ENCODE measurements at places on chromosomes 12 and 14. TPM values are rescaled to one million over a fixed set of nuclear protein-coding genes. Genes with fewer than 3 reads are reported as not detected.
A peak's percentile ranks its signal among the peaks of the same experiment; 100 is the strongest.

The DNAJC22 gene
- total RNA-seq: 1.6 TPM

The ST8SIA1 gene
- 4.6 TPM for total RNA-seq

The KLRC2 gene
- total RNA-seq: not detected

The EFS gene
- 10.8 TPM for total RNA-seq

The LTA4H gene
- total RNA-seq: 68.1 TPM

The ATXN3 gene
- 30.2 TPM for total RNA-seq

The NPFF gene
- not detected for total RNA-seq

The SMCO2 gene
- not detected for total RNA-seq

The RBP5 gene
- total RNA-seq: not detected

The AQP2 gene
- not detected for total RNA-seq

The OVCH1 gene
- 0.27 TPM for total RNA-seq

The SIRT4 gene
- 3.6 TPM for total RNA-seq

GRCh38 chr12:68435816-68436215 is 103.7 kb upstream of the MDM1 start:
- DNase-seq: no peak

- DNase-seq: no peak
Measured at GRCh38 chr12:99055299-99055698, 410.2 kb downstream of the APAF1 start.

DNA sequence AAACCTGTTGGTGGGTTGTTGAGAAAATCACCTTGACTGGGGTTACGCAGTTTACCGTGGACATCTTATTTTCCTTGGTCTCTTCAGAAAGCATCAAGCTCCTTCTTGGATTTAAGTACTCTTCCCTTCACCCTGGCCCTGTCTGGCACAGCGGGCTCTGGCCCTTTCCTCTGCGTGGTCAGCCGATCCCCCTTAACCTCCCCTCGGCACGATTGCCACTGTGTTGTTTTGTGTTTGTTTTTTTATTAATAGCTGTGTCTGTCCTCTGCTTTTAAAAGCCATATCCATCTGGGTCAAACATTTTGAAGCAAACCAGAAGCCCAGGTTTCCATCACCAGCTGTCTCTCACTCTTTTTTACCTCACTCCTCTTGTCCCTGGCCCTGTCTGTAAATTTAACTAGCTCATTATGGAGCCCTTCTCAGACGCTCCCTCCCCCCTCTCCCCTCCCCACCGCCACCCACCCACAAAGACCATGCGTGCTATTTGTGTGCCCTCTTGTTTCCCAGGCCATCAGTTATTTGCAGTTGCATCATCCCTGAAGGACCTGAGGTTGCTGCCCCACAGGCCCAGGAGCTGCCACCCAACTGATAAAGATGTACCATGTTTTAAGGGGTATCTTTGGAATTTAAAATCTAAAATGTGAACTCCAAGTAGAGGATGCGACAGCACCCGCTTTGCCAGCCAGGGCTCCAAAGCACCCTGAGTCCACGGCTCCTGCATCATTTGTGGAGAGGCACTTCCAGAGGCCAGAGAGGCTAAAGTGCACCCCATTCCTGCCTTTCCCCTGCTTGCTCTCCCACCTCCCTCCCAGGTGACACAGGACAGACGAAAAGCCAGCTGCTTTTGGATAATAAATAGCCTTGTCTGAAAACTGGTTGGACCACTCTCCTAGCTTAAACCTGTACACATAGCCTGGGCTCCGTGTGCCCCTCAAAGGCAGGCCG is 3.9 kb downstream of the BCL11B start:
- DNase-seq: no peak

DNA sequence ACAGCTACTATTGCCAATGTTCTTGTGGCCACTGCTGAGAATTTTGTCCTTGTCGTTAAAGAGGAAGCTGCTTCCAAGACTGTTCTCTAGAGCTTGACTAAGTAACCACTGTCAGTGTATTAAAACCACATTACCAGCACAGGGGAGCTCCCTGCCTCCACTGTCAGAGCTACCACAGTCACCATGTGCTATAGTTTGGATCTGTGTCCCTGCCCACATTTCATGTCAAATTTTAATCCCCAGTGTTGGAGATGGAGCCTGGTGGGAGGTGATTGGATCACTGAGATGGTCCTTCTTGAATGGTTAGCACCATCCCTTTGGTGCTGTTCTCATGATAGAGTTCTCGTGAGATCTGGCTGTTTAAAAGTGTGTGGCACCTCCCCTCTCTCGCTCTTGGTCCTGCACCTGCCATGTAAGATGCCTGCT is 23.2 kb upstream of the RAP1B start:
- DNase-seq: no peak

DNA sequence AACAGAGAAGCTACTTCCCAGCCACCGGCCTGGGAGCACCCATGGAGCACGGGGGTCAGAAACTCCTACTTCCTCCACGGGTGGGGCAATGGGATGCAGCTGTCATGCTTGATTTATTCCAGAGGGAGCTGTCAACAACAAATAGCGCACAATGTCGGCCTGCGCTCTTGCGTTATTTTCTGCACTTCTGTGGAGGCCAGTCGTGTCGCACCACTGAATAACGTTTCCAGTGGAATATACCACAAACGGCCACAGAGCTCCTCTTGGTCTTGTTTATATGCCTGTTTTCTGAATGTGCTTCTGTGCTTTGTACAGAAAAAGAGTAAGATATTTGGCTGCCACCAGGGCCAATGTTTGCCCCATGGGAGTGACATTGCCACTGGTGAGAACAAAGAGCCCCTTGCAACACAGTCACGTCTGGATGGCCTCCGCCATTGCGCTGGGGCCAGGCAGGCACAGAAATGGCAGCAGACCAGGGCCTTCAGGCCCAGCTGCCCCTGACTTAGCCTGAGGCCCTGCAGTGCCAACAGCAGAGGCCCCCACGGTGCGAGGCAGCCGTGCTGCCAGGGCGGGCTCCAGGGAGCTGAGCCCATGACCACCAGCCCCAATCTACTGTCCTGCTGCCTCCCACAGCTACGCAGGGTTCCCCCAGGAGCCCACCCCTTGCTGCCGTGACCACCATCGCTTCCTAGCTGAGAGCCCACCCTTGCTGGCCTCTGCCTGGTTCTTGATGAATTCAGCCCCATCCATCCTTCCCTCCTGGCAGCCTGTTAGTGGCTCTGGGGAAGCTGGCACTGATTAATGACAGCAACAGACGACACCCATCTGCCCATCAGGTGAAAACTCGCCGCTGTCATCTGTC is 28.9 kb upstream of the TMEM179 start:
- no peak for DNase-seq

DNA sequence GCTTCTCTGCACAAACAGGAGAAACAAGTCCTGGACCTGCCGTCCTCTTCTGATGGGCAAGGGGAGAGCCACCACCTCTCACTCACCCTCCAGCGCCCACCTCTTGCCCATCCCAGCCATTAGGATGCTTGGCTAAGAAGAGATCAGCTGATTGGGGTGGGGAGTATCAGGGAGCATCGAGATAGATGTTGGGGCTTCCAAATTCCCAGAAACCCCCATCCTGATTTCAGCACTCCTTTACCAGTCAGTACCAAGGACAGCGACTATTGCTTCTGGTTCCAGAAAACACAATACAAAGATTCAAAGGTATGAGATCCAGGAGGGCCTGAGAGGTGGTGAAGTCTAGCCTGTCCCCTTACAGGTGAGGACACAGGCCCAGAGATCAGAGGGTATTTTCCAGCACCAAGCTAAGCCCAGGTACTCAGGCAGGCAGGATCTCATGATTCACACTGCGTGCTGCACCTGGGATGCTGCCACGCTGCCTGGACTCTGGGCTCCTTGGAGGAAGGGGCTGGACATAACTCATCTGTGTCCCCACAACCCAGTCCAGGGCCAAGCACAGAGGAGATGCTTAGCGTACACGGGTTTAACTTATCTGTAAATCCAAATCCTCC is 76.6 kb downstream of the TUNAR start:
- peak; percentile 4 for DNase-seq

- peak; percentile 87 for DNase-seq
Measured at GRCh38 chr14:76937181-76938091, 91.1 kb downstream of the IRF2BPL start.

GRCh38 chr14:77923131-77923936 is 123.4 kb downstream of the ADCK1 start:
- DNase-seq: no peak

GRCh38 chr12:122096591-122097149 is 18.1 kb downstream of the MLXIP start:
- DNase-seq: peak; percentile 42

GRCh38 chr14:70472253-70473159 is 20.5 kb downstream of the ADAM21 start:
- DNase-seq: no peak

- peak; percentile 4 for DNase-seq
Measured at GRCh38 chr14:64919618-64920017, 5.4 kb downstream of the CHURC1 start.

- no peak for DNase-seq
Measured at GRCh38 chr14:20372796-20373195, 29.4 kb downstream of the PARP2 start.

- peak; percentile 79 for DNase-seq
Measured at GRCh38 chr12:1093166-1093751, 102.2 kb downstream of the ERC1 start.

DNA sequence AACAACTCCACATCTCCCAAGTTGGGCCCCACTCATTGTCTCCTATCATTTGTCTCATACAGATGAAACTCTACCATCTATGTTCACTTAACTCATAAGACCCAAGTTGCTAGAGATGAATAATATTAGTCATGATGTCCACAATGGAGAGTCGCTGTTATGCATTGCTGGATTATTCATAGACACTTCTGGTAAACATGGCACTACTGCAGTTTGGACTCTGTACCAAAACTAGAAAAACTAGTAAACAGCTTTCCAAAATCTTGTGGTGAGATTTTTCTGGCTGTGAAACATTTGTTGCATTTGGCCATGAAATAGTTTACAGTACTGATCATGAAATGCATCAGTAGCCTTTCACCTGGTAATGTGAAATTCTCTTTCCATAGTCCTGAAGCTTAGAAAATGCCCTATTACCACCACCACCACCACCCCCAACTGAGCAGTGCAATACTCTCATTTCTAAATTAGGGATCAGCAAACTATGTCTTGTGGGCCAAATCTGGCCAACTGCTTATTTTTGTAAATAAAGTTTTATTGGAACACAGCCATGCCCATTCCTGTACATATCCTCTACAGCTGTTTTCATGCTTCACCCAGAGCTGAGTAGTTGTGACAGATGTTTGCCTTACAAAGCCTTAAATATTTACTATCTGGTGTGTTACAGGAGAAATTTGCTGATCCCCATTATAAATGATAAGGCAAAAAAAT is 236.5 kb downstream of the DPF3 start:
- no peak for DNase-seq

DNA sequence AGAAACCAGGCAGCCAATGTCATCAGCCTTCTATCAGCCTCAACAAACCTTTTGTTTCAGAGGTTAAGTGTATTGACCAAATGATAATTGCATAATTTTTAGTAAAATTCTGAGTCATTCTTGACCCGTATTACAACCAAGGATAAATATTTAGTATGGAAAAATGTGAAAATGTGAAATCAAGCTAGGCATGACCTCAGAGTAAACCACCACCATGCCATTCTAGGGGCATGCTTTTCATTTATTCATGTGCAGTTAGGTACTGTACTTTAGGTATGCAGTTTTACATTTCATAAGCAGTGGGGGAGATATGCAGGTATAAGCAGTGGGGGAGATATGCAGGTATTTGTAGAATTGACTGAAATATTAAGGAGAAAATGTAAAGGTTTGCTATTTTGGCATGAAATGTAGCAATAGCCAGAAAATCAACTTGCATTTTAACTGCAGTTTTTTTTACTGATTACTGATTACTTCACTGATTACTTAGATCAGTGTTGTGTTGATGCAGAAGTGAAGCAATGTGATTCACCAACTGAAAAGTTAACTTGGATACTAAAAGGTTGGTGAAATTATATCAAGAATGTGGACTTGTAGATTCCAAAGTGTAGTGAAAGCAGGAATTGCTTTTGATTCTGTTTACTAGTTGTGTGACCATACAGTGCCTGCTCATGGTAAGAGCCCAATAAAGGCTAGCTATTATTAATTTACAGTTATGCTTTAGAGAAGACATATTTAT is 184.2 kb downstream of the ESR2 start:
- peak; percentile 11 for DNase-seq

- DNase-seq: peak; percentile 96
Measured at GRCh38 chr14:22824711-22825359, 4.9 kb upstream of the MRPL52 start.

DNA sequence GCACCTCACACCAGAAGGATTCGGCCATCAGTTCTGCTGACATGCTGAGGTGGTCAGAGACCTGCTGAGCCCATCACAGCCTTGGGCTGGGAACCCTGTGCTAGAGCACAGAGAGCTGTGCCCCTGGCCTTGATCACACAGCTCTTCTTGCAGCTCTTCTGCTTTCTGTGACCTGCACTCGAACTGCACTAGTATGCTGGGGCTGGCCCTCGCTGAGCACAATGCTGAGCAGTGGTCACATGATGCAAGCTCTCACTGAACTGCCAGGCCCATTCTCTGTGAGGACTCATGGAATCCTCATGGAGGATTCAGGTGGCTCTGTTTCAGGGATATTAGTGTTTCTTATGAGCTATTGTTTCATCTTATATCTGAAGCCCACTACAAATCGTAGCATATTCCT is 22.5 kb downstream of the FBXO21 start:
- DNase-seq: no peak

- peak; percentile 86 for DNase-seq
Measured at GRCh38 chr14:33767586-33768457, 183.1 kb downstream of the EGLN3 start.

GRCh38 chr12:41186026-41186425 is 2.1 kb upstream of the PDZRN4 start:
- no peak for DNase-seq

Measured in fibroblast of the aortic adventitia (primary cell).